ENCODE measurements at places on chromosomes 6 and 20.
A peak's percentile ranks its signal among the peaks of the same experiment; 100 is the strongest.

- no peak for DNase-seq
Measured at GRCh38 chr6:112877134-112878100, 530.3 kb downstream of the RFPL4B start.

DNA sequence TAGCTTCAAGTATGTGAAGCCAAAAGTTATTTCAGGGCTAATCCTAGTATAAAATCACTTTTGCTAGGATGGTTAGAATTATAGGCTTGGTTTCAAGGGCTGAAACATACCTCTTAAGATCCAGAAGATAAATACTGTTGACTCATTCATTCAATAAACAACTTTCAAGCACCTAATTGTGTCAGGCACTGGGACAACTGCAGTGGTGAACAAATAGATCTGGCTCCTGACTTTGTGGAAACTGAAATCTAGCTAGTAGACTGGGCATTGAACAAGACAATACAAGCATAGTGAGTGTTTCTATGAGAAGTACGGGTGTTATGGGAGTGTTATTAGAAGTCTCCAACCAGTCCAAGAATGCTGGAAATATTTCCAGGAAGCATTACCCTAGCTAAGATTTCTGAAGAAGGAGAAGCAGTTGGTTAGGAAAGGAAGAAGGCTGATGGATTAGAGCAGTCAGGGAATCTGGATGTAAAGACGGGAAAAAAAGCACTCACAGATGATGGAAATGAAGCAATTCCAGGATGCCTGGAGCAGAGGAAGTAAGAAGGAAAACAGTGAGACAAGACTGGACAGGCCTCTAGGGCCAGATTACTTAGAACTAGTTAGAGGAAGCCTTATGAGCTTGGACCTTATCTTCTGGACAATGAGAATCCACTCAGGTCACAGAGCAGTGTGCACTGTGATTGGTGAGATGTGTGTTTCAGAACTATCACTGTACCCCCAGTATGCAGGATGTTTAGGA is 132.6 kb upstream of the RAB32 start:
- no peak for DNase-seq

GRCh38 chr20:50190251-50191064 is at the start of gene CEBPB:
Gene CEBPB (plus strand): TSS chr20:50190830. CDS start chr20:50191034, 204 bp downstream.
- DNase-seq: peak; percentile 79

GRCh38 chr6:30880698-30881252 is 3.5 kb upstream of the DDR1 start:
- no peak for DNase-seq

- DNase-seq: no peak
Measured at GRCh38 chr6:73032586-73032985, 192.7 kb downstream of the KHDC1L start.

GRCh38 chr6:24880451-24880850 is 55.3 kb downstream of the RIPOR2 start:
- DNase-seq: no peak

GRCh38 chr20:33812152-33812849 is 1.2 kb downstream of the CHMP4B start:
- DNase-seq: no peak

GRCh38 chr20:35607003-35607735 is 8.5 kb upstream of the SPAG4 start:
- DNase-seq: no peak

- no peak for DNase-seq
Measured at GRCh38 chr6:112221561-112221960, 32.8 kb downstream of the LAMA4 start.

DNA sequence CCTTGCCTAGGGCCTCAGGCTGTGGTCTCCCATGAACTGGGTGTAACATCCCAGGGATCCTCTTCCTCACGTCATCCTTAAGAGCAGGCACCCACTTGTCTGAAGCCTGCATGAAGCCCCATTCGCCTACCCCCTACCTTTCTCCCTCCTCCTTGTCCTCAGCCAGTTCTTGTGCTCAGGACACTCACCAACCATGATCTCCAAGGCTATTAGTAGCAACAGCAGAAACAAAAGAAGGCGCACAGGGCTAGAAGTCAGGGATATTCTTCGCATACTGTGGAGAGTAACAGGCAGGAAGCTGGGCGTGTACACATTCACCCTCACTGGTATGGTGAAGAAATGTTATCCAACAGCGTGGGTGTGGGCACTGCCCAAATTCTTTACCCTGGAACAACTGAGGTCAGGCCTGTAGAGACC is 7.3 kb downstream of the RAET1E start:
- no peak for DNase-seq
